ENCODE measurements at places on chromosomes 6 and 20. TPM values are rescaled to one million over a fixed set of nuclear protein-coding genes. Genes with fewer than 3 reads are reported as not detected.

Gene TMC2
- polyA plus RNA-seq: 0.23 TPM

Gene GSTA4
- polyA plus RNA-seq: 111 TPM

Gene MACROD2
- polyA plus RNA-seq: 12.8 TPM

Gene SS18L1
- 26.6 TPM for polyA plus RNA-seq

Gene THBS2
- 10.3 TPM for polyA plus RNA-seq

Gene NCR2
- polyA plus RNA-seq: not detected

Gene NHSL1
- 15.2 TPM for polyA plus RNA-seq

Gene ABHD16B
- not detected for polyA plus RNA-seq

Gene SLC52A3
- 4.3 TPM for polyA plus RNA-seq

Gene CCNC
- 85.9 TPM for polyA plus RNA-seq

Gene NKX2-4
- not detected for polyA plus RNA-seq

Gene KHDC1L
- polyA plus RNA-seq: not detected

Gene CDYL
- 23.4 TPM for polyA plus RNA-seq

Gene MYCT1
- 16.2 TPM for polyA plus RNA-seq

Gene CDK19
- polyA plus RNA-seq: 36.4 TPM

Gene RBBP8NL
- polyA plus RNA-seq: 2.7 TPM

Gene BICRAL
- 17.3 TPM for polyA plus RNA-seq

Gene NR2E1
- not detected for polyA plus RNA-seq

Gene KIAA0408
- 3.9 TPM for polyA plus RNA-seq

Gene SLA2
- 0.40 TPM for polyA plus RNA-seq

Gene MEI4
- 1.8 TPM for polyA plus RNA-seq

Gene CDSN
- polyA plus RNA-seq: not detected

Gene FOXS1
- polyA plus RNA-seq: 7.6 TPM

Gene GABRR2
- polyA plus RNA-seq: 3.1 TPM

Gene MYBL2
- 24.4 TPM for polyA plus RNA-seq

Gene PROCR
- polyA plus RNA-seq: 8.7 TPM

Gene SLC22A7
- 0.84 TPM for polyA plus RNA-seq

Gene RIPPLY2
- polyA plus RNA-seq: not detected

Gene SLC22A16
- 0.47 TPM for polyA plus RNA-seq

Gene ARMC12
- 1.8 TPM for polyA plus RNA-seq

Gene TBXT
- polyA plus RNA-seq: not detected

Gene C6orf58
- 0.52 TPM for polyA plus RNA-seq

Gene PBOV1
- polyA plus RNA-seq: not detected

Gene SOX18
- polyA plus RNA-seq: 13.0 TPM

Gene DLL1
- polyA plus RNA-seq: 11.3 TPM

Gene ELOVL2
- polyA plus RNA-seq: 9.0 TPM

Gene C2
- polyA plus RNA-seq: 3.3 TPM

Gene SAMD5
- 11.2 TPM for polyA plus RNA-seq

Gene SLC44A4
- polyA plus RNA-seq: 35.1 TPM

Gene AVP
- not detected for polyA plus RNA-seq

Gene MRS2
- polyA plus RNA-seq: 47.0 TPM

Gene TLDC2
- 3.4 TPM for polyA plus RNA-seq

Gene PRR18
- 0.28 TPM for polyA plus RNA-seq

Gene GRM4
- polyA plus RNA-seq: 0.59 TPM

Gene SPATS1
- polyA plus RNA-seq: not detected

Gene VSTM2L
- 2.1 TPM for polyA plus RNA-seq

Gene PPIL4
- 57.1 TPM for polyA plus RNA-seq

Gene PHF20
- polyA plus RNA-seq: 30.2 TPM

Gene HIVEP1
- polyA plus RNA-seq: 23.2 TPM

Gene ENPP5
- polyA plus RNA-seq: 18.3 TPM

Gene GABRR1
- 1.6 TPM for polyA plus RNA-seq

Gene SIRPD
- not detected for polyA plus RNA-seq

Gene TAGAP
- polyA plus RNA-seq: 0.64 TPM

Gene TP53TG5
- 1.3 TPM for polyA plus RNA-seq

Gene HUS1B
- 0.22 TPM for polyA plus RNA-seq

Gene GSTA3
- not detected for polyA plus RNA-seq

Gene ADGRF1
- 39.5 TPM for polyA plus RNA-seq
